ENCODE measurements at places on chromosomes 5 and 9.
A peak's percentile ranks its signal among the peaks of the same experiment; 100 is the strongest.

DNA sequence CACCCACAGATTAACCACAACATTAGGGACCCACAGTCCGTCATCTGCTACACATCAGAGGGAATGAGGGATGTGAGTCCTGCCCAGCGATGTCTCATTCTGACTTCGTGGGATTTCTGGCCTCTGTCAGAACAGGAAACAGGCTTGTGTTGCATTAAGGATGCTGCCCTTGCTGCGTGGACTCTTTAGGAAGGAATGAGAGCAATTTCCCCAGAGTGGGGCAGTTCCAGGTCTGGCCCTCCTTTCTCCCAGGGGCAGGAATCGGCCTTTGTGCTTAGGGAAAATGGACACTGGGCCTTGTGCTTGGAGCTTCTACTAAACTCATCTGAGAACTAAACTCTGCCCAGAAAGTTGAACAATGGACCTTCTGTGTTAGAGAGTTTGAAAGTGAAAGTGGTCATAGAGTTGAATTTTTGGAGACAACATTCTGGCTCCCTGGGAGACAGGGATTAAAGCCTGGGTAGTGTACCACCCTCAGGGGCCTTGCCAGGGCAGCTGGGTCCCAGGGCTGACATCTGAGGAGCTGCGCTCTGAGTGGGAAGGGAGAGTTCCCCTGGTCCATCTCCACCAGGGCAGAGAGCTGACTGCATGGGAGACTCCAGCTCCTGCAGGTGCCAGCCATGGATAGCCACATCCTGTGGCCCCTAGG is 37.8 kb upstream of the S1PR3 start:
- DNase-seq, result no peak

GRCh38 chr5:119626086-119626485 is 3.3 kb upstream of the FAM170A start:
- no peak for DNase-seq

DNA sequence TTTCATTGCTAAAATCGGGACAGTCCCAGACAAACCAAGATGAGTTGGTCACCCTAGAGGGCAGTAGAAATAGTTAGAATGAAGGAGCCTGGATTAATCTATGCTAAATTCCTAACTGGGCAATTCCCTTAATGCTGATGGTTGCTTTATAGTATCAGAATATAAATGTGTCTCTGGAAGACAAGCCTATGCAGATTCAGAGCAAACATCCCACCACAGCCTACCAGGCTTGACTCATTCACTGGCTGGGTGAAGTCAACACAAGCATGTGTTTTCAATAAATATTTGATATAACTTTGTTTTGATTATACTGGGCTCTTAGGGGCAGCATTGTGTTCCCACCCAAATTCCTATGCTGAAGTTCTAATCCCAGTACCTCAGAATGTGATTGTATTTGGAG is 79.3 kb downstream of the RMI1 start:
- DNase-seq, result no peak

DNA sequence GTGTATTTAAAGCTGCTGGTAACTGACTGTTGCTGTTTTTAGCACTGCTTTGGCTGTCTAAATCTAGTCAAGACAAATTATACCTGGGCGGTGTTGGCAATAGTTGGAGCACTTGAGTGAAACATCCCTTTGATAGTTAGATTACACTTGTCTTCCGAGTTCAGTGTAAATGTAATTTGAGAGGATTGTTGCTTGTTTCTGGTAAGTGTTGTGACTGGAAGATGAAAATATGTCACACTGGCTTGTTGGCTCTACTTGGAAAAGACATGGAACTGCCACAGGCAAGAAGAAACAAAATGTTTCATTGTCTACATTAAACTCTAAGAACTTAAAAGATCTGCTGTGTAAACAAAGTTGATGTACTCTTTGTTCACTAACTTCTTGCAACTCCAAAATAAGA is 49.2 kb upstream of the PTPRD start:
- DNase-seq, result no peak

DNA sequence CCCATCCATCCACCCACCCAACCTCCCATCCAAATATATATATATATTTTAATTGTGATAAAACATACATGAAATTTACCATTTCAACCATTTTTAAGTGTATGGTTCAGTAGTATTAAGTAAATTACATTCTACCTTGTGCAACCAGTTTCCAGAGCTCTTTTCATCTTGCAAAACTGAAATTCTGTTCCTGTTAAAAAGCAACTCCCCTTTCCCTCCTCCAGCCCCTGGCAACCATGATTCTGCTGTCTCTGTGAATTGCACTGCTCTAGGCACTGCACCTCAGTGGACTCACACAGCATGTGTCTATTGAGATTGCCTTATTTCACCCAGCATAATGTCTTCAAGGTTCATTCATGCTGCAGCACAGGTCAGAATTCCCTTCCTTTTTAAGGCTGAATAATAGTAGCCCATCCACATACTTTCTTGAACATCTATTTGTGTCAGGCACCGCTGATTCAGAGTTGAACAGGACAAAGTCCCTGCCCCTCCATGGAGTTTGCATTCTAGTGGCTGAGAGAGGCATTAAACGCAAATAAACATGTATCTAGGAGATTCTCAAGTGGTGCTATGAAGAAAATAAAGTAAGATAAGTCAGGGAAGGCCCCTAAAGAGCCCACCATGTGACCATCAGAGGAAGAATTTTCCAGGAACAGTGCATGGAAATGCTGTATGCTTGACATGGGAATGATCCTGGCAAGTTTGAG is 24.0 kb downstream of the CSF1R start:
- no peak for DNase-seq

GRCh38 chr5:154411338-154411737 is 34.5 kb upstream of the SAP30L start:
- DNase-seq, result no peak

DNA sequence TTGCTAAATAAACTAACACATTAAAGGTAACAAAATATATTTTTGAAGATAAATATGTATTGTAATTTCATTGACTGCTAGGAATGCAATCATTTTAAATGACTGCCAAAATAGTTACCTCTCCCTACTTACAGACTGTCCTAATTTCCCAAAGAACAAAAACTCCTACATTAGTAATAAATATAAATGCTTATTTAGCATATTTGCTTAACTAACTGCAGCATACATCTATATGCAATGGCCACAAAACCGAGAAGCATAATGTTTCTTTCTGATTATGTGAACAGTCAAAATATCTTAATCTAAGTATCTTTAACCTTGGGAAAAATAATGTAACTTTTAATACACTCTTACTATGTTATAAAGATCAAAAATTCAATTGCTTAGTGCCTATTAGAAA is 431.7 kb downstream of the HCN1 start:
- DNase-seq, result no peak

DNA sequence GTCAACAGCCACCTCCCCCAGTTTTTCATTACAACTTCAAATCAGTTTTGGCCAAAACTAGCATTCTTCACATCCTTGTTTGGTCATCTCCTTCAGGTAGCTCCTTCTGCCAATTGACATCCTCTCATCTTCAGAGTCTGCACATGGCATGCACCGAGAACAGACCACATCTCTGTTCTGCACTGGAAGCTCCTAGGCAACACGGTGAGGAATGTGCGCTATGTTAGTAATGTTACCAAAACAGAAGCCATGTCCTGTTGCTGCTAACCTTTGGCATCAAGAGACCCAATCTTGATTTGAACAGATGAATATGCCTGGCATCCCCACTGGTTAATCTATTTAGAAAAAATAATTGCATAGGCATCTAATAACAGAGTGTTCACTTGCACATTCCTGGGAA is 5.1 kb upstream of the HK3 start:
- no peak for DNase-seq

DNA sequence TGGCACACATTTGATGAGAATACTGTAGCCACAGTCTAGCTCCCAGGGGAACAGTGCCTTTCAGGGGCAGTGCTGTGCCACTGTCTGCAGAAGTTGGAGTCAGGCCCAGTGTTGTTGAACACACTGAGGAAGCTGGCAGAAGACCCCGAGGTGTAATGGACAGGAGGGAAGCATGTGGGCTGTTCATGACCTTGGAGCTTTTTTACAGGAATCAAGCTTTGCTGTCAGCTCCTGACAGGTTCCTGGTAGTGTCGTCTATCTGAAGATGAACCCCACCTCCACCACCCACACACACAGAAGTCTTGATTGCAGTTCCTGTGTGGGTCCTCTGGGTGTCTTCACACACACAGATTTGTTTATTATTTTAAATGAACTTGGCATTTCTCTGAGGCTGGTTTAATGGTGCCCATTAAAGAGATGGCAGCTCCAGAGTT is 40.3 kb upstream of the TNFAIP8 start:
- peak; percentile 40 for DNase-seq

- DNase-seq, result no peak
Measured at GRCh38 chr5:173706700-173707099, 90.2 kb upstream of the BOD1 start.

DNA sequence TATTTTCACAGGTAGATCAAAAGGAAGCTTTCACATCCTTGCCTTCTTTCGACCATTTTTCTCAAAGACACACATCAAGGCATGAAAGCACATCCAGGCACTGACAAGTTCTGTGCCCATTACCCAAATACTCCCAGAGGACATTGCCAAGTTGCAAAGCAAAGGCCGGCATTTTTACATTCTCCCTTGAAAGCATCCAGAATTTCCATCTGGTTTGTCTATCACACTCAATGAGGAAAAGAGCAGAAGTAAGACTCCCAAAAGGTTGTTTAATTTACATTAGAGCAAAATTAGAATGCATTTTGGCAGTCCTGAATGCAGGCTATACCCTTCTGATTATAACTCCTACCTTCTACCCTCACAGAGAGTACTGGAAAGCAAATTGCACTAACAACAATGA is 160.5 kb downstream of the EPB41L4A start:
- DNase-seq, result no peak

DNA sequence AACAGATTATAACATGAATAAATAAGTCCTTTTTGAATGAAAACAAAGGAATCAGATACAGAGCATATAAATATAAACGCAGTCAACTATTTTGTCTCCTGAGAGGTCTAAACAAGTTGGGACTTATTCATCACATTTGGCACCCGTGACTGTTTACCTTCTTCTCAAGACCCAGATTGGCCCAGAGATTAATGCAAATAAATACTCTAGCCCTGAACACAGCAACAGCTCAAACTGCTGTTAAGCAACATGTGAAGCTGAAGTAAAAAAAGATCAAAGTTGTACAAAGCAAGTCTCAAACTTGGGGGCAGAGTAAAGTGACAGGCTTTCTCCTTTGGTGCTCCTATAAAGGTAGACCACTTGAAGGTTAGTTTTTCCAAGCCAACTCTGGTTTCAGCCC is 95.0 kb upstream of the NR5A1 start:
- no peak for DNase-seq

- no peak for DNase-seq
Measured at GRCh38 chr5:93100976-93101375, 480.0 kb downstream of the NR2F1-AS1 start.

- DNase-seq, result no peak
Measured at GRCh38 chr5:5592541-5592940, 170.1 kb downstream of the ICE1 start.

- DNase-seq, result no peak
Measured at GRCh38 chr5:14574096-14574495, 7.5 kb upstream of the OTULINL start.

DNA sequence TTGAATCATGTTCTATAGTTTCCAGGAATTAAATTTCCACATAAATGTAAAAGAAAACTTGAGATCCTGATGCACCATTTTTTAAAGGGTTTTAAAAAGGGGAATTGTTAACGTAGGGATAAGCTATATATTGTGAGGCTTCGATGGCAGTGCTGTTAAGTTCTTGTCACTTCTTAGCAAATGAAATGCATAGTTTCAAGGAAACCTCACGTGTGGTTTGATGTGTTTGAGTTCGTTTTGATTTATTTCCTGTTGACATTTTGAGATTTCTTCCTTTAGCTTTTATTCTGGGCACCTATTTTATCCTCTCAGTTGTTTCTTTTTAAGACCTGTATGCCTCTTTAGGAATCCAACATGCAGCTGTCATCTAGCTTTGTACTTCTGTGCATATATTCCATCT is 301.0 kb downstream of the DOCK8 start:
- DNase-seq, result no peak

DNA sequence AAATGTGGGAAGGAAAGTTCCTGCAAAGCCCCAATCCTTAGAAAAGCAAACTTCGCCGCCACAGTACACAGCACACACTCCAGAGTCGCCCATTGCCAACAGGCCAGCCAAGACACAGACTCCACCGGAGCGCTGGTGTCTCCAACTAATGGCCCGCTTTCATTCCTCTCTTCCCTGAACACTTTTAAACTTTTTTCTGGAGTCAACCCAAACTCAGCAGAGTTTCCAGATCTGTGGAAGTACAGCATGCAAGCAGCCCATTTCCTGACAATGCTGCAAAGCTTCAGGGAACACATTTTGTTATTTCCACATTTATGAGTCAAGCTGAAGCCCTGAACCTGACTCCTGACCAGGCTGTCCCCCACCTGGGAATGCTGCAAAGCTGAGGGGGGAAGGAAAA is 351.9 kb downstream of the NFIB start:
- DNase-seq, result no peak

- no peak for DNase-seq
Measured at GRCh38 chr5:157532022-157532421, 43.6 kb downstream of the ADAM19 start.

DNA sequence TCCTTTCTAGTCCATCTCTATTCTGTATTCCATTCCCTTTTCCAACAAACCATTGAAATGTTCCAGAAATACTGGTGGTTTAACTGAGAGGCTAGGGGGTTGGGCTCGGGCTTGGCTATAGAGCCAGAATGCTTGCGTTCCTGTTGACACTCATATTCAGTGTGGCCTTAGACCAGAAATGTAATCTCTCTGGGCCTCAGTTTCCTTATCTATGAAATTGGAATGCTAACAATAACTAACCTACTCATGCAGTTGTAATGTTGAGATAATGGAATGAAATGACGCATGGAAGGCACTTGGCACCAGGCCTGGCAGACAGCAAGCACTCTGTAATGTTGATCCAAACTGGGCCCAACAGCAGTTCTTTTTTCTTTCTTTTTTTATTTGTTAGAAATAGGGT is 26.8 kb downstream of the JADE2 start:
- DNase-seq, result no peak

DNA sequence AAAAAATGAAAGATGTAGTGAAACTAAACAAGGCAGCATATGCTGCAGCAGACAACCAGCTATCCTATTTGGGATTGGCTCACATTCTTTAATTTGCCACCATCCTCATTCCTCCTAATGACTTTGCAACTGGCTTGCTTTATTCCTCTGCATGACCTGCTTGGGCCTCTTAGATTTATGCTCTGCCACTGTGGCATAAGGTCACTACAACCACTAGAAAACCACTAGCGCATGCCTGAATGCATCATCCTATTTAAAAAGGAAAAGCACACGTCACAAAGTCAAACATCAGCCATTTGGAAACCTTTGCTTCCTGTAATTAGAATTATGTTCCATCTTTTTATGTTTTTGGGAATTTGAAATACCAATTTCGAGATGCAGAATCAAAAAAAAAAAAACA is 40.8 kb upstream of the CCDC152 start:
- DNase-seq, result no peak

DNA sequence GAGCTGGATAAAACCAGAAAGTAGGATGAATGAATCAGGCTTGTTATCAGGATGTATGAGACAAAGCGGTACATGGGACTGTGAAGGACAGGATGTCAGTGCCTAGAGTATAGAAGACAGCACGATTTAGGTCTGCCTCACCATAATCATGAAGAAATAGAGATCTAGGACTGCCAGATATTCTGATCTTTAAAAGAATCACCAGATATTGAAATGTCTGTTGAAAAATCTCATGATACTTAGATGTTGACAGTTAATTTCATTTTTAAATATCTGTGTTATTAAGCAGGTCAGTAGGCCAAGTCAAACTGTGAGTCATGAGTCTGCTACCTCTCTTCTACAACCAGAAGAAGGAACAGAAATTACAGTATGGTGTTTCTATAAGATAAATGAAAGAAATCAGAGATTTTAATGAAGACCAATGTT is 65.0 kb downstream of the ST8SIA4 start:
- DNase-seq, result no peak

GRCh38 chr5:148905541-148905940 is 79.1 kb downstream of the ADRB2 start:
- DNase-seq, result no peak

All from GM19239 (cell line).